GM12864 (cell line): ENCODE measurements at places on chromosomes 2 and 18.

DNA sequence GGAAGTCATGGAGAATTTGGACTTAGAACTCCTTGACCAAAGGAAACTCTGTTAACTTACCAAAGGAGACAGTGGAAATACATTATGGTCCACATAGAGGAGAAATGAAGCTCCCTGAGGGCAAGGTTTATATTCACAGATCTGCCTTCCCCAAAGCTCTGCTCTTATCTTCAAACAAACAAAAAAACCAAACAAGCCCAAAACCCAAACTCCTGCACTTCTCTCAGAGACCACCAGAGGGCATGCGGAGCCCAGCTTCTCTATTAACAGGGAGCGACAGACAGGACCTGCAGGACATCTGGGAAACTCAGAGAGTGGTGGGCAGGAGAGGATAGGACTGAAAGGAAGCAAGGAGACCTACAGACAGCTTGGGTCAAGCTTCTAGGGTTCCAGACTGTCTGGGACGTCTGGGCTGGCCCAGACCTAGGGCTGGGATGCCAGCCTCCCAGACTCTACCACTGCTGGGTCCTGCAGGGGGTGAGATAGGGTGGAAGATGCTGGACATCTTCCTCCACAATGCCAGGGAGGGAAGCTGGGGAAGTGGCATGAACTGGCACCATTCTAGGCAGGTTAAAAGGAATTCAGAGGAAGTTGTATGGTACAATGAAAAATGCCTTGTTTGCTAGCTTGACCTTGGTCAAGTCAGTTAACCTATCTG, 4.0 kb upstream of the WNT10A start:
- DNase-seq: no peak

GRCh38 chr2:172134270-172134669, 31.6 kb upstream of the DLX2 start:
- DNase-seq: no peak

DNA sequence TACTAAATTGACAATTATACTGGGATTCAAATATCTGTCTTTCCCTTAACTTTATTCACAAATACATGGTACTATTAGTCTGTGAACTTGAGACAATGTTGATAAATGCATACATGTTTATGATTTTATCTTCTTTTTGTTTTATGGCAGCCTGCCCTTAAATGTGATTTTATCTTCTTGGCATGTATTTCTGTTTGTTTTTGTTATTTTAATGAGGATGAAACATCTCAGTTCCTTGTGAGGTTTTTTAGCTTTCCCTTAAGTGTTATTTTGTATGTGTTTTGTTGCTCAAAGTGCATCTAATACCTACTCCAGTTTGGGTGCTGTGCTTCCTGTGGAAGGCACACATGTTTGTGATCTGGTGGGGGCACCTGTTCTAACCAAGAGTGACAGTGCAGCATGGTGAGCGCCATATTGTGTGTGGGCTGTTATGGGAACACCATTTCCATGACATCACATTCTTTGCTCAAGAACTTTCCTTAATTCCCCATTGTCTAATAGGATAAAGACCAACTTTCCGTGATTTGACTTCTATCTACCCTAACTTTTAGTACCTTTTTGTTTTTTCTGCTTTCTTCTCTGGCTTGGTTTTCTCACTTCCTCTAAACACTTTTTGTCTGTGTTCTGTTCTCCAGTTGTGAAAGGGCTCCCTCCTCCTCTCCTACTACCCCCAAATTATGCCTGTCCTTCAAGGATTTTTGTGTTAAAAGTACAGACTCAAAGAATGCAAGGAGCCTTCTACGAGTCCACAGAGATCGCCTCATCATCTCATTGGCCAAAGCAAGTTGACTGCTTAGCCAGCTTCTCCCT, 162.1 kb upstream of the TTC39C start:
- DNase-seq: no peak

DNA sequence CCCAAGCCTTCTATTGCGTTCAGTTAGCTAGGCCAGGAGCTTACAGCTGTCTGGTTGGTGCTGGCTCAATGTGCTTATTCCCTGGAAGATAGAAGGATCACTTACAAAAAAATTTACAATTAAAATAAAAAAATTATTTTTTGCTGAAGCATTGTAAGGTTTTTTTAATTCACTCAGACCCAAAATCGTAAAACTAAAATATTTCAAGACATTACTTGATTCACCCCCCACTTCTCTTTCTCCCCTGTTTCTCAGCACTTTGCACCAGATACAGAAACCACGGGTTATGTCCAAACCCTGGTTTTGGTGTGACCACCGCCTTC, 911 bp upstream of the PTPRM start:
- DNase-seq: no peak

- DNase-seq: no peak
Measured at GRCh38 chr2:86453836-86454235, 12.7 kb downstream of the KDM3A start.

- no peak for DNase-seq
Measured at GRCh38 chr2:172397148-172397834, 30.1 kb upstream of the ITGA6 start.

DNA sequence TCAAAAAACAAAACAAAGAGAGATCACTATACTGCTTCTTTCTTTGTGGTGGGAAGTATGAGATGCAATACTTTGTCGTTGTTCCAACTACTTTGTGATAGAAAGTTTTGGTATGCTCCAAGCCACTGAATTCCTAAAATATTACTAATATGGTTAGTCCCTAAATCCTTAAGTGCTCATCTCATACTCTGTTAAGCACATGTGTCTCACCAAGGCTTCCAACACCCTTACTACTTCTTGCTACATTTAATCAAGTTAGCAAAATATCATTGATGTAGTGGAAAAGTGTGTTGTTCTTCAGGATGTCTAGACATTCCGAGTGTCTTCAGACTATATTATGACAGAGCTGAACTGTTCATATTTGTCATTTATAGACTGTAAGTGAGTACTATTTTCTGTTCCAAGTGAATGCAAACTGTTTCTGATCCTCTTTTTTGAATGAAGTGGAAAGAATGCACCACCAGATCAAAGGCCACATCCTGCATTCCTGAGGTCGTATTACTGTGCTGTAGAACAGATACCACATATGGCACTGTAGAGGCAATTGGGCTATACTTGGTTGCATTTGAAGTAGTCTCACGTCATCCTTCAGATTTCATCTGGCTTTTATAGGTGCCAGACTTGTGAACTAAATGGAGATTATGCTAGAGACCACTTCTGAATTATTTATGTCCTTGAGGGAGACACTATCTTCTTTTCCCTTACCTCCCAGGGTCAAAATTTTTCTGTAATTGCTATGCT, 298.4 kb upstream of the ZNF521 start:
- DNase-seq: peak; percentile 4

- no peak for DNase-seq
Measured at GRCh38 chr2:2636813-2637212, 305.7 kb upstream of the MYT1L start.

DNA sequence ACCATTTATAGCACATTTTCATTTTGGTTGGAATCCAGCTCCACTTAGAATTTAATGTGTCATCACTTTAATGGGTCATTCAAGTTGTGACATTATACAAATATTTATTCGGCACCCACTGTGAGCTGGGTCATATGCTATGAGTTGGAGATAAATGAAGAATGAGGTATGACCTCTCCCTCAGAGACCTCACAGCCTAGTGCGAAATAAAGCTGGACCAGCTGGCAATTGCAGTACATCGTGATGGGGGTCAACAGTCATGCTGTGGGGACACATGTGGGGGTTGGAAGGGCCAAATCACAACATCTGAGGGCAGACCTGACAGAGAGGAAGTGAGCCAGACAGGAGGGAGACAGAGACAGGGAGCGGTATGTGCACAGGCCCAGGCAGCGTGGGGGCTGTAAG, 175.4 kb downstream of the MAIP1 start:
- DNase-seq: no peak

DNA sequence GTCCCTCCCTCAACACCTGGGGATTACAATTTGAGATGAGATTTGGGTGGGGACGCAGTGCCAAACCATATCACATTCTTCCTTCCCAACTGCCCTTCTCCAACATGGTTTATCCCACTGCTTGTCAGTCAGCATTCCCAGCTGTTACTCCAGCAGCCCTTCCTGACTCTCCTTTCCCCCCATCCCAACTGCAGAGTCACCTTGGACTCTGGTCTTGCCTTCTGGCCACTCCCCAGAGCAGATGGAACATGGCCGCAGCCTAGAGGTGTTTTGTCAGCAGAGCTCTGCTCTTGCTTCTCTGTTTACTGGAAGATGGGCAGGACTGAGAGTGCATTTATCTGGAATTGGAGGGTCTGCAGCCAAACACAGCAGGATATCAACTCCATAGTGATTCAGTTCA, 51.2 kb upstream of the MEX3C start:
- no peak for DNase-seq

DNA sequence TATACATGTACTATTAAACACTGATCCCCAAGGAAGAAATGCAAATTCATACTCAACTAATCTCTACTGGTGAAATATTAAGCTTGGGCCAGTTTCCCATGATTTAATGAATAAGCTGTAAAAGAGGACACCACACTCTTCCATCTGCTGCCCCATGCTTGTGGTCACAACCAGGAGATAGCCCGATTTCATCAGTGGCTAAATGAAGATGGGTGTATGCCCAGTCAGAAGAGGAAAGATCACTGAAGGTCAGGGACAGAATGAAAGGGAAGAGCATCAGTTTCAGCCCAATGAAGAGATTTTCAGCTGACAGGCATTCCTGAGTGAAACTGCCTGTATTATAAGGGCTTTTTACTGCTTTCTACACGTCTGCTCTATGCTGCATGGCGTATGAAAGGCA, 103.5 kb downstream of the KCNS3 start:
- DNase-seq: no peak

DNA sequence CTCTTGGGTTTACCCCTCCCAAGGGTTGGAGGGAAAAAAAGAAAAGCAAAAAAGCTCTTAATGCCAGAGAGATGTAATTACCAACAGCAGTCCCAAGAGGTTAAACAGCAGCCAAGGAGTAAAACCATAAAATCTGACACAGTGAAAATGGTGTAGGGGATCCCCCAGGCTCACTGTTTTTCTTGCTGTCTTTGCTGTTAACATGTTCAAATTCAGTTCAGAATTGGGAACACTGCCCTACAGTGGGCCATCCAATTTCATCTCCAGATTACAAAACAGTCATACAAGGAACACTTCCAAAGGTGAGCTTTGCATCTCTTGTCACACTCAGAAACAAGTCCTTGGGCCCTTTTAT, 54.5 kb downstream of the PLEKHM3 start:
- no peak for DNase-seq

DNA sequence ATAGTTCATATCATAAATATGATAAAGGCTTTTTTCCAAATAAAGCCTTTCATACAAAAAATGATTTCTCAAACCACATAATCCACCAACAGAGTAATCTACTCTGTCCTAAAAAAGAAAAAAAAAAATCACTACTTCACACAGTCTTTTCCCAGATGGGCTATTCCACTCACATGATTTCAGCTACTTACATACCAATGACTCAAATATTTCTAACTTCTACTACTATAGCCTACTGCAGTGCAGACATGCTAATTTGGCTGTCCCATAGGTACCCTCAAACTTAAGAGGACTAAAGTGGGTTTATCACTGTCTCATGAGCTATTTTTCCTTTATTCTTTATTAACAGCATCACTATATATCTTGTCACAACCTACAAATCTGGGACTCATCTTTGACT, 57.4 kb downstream of the SLC66A3 start:
- DNase-seq: no peak

DNA sequence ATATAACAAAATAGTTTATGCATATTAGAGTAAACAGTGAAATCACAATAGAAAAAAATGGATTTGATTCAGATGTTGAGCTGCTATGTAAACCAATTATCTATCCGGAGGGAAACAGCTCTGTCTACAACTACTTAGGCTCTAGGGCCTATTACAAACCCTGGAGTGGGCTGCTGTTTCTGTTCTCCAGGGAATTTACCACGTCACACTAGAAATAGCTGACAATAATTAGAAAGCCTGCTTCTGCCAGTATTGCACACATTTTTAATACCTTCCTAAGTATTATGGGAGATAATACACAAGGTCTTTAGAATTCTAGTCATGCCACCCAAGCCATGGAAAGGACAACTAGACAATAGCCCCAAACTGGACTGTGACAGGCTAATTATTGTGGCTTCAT, 411.1 kb downstream of the FIGN start:
- DNase-seq: no peak

DNA sequence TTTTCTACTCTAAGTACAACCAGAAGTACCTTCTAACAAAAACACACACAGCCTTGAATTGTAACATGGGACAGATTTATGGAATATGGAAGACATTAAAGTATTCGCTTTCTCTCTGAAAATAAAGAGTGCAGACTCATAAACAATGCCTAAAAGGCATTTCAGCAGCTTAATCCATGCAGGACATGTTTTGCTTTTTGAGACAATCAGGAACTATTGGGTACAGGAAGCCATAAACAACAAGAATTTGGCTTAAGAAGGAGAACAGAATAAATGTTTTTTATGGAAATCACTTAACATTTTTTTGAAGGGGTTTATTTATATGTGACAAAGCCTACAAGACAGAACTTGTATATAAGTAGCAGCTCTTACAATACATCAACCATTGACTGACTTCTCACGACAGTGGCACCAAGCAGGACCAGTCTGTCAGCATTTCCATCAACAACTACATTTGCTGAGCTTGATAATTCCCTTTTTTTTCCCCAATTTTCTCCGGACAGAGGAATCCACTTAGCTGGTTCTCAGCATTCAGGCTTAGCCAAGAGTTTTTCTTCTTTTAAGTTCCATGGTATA, 140.1 kb downstream of the EXOC6B start:
- DNase-seq: no peak

DNA sequence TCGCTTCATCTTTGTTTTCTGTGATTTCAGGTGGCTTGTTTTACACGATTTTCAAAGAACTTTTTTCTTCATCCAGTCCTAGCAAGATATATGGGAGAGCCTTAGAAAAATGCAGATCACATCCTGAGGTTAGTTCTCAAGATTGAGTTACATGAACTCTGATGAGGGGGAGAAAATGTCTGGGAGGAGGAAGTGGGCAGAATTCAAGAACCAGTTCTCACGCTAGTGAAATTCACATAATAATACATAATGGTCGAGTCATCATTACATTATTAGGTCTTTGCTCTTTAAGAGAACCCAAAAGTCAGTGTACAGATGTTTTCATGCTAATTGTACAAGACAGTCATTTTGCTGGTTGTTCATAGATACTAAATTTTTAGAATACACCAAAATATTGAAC, 7.0 kb downstream of the TIMM21 start:
- DNase-seq: no peak
